ENCODE measurements at places on chromosomes 11 and 22.

DNA sequence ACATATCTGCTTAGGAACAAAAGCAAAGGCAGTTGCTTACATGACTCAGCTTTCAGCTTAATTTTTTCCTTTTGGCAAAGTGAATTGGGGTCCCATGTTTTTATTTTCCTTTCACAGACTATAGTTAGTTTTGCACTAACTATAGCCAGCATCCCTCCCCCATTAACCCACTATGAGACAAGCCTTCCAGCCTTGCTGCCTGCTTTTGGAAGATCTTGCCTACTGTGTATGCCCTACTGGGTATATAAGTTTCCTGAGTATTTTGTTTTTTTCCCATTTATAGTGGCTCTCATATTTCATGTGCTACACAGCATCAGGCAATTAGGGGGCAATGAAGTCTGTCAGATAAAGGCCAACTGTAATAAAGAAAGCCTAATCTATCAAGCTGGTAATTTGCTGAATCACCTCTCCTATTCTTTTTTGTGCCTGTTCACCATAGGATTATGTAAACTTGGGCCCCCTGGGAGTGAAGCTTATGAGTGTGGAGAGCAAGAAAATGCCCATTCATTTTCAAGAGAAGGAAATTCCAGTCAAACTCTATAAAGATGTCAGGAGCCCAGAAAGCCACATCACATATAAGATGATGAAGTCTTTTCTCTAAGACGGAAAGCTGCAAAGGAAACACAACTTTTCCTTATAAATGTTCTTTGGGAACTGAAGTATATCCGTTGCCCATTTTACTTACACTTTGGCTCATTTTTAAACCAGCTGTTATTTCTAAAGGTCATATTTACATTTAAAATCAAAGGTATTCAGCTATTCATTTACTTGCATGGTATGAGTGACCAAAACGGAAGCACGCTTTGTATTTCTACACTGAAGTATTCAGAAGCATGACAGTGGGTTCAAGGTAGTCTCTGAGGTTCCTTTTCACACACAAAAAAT lies 64.0 kb downstream of the CCDC83 start:
- ATAC-seq, result no peak

DNA sequence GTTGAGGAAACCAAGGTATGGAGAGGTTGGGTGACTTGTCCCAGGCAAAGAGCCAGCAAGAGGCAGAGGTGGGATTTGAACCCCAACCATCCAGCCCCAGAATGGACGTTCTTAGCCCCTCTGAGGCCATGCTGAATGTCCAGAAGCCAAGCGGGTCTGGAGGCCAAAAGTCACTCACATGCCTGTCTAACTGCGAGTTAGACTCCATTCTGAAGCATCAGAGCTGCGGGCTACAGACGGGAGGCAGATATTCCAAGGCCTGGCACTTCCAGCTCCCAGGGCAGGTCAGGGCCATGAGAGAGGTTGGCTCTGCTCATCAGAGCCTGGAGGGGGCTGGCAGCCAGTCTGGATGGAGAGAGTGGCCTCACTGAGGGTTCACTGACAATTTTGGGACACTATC lies 616.5 kb downstream of the BRD1 start:
- ATAC-seq, result no peak

GRCh38 chr22:37290737-37291136 lies 8.4 kb downstream of the CYTH4 start:
- no peak for ATAC-seq

DNA sequence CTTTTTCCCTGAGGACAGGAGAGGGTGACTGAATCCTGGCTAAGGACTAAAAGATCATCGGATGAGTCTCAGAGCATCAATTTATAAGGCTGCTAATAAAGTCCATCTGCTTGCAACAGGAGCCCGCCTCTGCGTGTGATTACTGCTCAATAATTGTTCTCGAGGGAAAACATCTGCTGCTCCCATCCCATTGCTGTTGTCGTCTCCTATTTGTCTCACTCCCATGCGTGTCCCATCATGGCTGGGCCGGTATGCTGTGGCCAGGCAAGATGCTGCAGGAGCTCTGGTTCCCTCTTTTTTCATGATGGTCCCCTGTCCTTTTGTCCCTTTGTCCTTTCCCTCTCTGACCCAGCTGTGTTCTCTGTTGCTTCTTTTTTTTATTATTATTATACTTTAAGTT lies 121.2 kb downstream of the SPATA19 start:
- no peak for ATAC-seq

GRCh38 chr11:116086426-116086825 lies 582.2 kb upstream of the CADM1 start:
- ATAC-seq, result no peak

DNA sequence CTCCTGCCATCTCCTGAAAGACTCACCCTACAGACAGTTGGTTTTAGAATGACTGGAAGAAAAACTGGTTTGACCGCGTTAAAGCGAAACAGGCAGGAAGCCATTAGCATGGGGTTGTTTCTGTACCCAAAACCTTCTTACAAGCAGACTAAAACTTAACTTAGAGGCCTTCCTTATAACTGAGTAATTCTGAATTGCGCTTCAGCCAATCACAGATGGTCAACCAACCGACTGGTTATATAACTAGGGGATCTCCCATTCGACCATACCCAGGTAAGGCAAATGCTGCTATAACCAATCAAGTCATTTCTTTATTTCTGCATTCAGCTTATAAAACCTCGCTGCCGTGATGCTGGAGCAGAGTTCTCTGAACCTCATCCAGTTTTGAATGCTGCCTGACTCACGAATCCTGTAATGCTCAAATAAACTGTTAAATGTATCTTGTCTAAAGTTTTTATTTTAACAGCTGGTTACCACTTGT lies 87.8 kb upstream of the DRD2 start:
- peak; percentile 88 for ATAC-seq

GRCh38 chr11:29685361-29685760 lies 331.5 kb downstream of the KCNA4 start:
- no peak for ATAC-seq

DNA sequence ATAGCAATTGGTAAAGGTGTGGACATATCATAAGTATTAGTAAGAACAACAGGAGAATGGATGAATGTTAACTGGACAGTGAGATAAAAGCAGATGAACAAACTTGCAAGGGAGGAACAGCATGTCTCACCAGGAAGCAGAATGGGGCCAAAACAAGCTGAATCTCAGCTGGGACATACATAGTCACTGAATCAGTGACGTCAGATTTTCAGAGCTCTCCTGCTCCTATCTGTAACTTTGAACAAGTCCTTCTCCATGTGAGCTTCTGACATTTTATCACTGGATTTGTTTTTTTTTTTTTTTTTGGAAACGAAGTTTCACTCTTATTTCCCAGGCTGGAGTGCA lies 118.7 kb downstream of the BBOX1 start:
- ATAC-seq, result no peak

- ATAC-seq, result no peak
Measured at GRCh38 chr11:10377183-10377582, 72.3 kb downstream of the ADM start.

DNA sequence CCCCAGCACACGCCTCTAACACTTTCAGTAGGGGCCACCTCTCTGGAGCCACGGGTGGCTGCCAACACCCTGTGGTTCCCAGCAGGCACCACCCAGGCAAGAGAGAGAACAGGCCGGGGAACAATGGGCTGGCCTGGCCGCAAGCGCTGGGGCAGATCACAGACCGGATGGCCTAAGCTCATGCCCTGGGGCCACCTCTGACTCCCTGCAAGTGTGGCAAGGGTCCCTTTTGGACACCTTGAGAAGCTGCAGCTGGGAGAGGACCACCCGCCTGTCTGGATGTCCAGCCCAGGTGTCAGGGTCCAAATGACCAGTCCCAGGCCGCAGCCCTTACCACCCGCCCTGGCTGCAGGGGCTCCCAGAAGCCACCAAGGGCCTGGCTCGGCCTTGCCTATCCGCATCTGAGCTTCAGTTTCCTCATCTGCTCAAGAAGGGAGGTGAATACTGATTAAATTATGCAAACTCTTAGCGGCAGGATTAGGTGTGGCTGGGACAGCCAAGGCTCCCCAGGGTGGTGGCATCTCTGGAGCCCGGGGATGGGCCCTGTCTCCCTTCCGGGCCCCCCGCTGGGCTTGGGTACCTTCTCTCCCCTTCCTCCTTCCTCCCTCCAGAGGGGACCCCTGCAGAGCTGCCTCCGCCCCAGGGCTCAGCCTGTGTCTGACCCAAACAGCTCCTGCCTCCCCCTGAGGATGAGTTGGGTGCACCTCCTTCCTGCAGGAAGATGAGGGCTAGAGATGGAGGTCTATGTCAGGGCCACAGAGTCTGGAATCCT lies 785 bp upstream of the SUSD2 start:
- ATAC-seq, result no peak

All from activated T-helper 17 cell treated with anti-CD3 and anti-CD28 coated beads, Interleukin-2, amount 50 U/mL, for 72 hours (primary cell).